Activated T-helper 1 cell treated with anti-CD3 and anti-CD28 coated beads, Interleukin-2, amount 50 U/mL, for 16 hours (primary cell): ENCODE measurements at places on chromosomes 4 and X.

- DNase-seq = no peak
Measured at GRCh38 chrX:17737986-17738713, 857 bp downstream of the SCML1 start.

DNA sequence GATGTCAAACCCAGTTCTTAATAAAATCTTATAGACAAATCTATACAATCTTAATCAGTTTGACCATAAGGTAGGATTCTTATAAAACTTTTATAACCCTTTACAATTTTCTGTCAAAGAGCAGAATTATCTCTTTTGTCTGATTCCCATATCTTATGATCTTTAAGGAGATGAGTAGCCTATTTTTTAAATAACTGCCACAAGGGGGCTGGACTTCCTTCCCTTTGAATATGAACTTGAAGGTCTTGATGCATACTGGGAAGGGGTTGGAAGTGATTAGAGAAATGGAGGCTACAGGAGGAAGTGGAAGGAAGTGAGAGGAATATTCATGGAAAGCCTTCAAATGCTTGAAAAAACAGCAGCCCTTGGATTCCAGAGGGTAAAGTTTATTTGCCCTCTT lies 111.1 kb downstream of the APOOL start:
- DNase-seq = no peak

DNA sequence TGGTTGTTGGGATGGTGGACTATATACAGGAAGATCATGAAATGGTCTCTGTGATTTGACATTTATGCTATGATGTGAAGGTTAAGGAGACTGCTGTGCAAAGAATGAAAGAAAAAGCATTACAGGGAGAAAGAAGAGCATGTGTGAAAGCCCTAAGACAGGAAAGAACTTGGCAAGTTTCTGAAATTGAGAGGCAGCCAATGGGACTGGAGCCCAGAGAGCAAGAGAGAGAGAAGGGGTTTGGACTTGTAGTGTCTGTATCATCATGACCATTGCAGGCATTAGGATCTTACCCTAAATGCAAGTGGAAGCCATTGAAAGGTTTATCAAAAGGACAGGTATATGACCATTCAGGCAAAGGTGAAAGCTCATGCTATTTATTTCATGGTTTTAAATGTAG lies 147.1 kb downstream of the NAA11 start:
- no peak for DNase-seq

GRCh38 chrX:118823263-118824172 lies at the start of gene ZCCHC12:
Gene ZCCHC12 (plus strand): TSS chrX:118823824. CDS start chrX:118825245, 1,421 bp downstream.
- DNase-seq = no peak

GRCh38 chrX:7115557-7115956 lies 32.0 kb upstream of the STS start:
- no peak for DNase-seq

GRCh38 chr4:88211473-88212252 lies 53.2 kb upstream of the ABCG2 start:
- no peak for DNase-seq

DNA sequence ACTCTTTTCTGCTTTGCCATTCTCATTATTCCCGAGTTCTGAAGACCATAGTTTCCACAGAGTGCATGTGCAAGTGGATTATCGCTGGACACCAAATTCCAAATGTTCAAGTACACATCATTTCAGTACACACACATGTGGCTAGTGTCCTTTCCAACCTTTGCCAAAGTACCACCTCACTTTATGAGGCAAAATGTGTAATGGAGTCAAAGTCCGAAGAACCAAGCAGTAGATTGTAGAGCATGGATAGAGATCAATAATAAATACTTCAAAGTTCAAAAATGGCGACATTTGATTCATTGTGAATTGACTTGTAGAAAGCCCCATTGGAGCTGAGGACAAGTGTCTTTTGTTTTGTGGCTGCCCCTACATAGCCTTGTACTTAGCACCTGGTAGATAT lies 115.6 kb downstream of the TMEM164 start:
- no peak for DNase-seq

- no peak for DNase-seq
Measured at GRCh38 chr4:15100994-15101695, 98.9 kb downstream of the CPEB2 start.

GRCh38 chr4:3708103-3708510 lies 58.1 kb upstream of the ADRA2C start:
- no peak for DNase-seq

GRCh38 chrX:70352496-70352895 lies 62.6 kb downstream of the KIF4A start:
- no peak for DNase-seq

- no peak for DNase-seq
Measured at GRCh38 chr4:79854856-79855502, 218.1 kb downstream of the ANTXR2 start.

- no peak for DNase-seq
Measured at GRCh38 chr4:2792396-2792710, 532 bp upstream of the SH3BP2 start.
